Stimulated activated CD4-positive, alpha-beta T cell treated with anti-CD3 and anti-CD28 coated beads, Interleukin-1b, Interleukin-23, amount 100 ng/mL, for 1 hour (primary cell): ENCODE measurements at places on chromosomes 2 and 18.
A peak's percentile ranks its signal among the peaks of the same experiment; 100 is the strongest.

GRCh38 chr2:23460993-23461392, 76.0 kb downstream of the KLHL29 start:
- DNase-seq = no peak

GRCh38 chr2:152336854-152337510, 2.0 kb downstream of the FMNL2 start:
- DNase-seq = no peak

DNA sequence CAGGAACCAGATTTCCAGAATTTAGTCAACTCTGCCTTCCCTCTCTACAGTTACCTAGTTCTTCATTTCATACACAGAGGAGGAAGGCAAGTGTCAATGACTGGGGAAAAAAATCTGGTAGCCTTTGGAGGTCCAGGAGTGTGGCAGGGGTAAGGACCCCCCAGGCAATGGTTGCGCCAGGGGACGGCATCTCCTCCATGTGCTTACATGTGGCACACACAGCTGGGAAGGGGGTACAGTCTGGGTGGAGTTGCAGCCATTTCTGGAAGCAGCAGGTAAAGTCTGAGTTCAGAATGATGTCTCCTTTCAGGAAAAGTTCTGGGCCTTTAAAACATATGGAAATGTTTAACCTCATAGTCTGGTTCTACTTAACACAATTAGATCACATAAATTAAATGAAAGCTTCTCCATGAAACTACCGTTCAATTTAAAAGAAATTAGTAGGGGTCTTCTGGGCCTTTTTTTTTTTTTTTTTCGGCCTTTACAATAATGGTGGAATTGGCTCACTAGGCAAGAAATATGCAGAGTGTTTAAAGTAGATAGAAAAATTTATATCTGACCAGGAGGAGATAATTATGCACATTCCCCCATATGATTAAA, 153.6 kb upstream of the EPC2 start:
- DNase-seq = no peak

GRCh38 chr2:206361407-206362045, 81.8 kb upstream of the ADAM23 start:
- DNase-seq = no peak

- DNase-seq = no peak
Observed at GRCh38 chr2:231589656-231590055, 3.0 kb upstream of the TEX44 start.

DNA sequence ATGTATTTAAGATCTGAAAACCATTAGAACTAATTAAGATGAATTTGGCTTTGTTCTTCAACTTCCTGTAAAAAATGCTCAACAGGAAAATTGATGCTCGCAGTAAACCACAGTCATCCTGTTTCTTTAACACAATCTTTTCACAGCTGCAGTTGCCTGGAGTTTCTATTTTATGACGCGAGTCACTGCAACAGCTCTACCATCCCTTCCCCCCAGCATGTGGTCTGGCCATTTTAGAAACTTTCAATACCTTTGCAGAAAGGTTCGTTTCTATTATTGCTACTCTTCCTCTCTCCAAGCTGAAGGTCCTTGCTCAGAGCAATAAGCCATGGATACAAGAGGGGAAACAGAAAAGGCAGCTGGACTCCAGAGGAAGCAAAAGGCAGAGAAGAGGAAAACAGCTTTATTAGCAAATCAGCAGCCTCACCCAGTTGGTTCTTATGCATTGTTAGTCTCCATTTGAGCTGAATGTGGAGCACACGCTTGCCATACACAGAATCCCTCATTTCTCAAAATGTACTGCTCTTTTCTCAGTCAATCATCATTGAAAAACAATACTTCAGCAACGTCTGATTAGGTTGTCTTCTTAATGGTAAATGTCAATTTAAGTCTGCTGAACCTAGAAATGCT, 3.9 kb downstream of the WIPF1 start:
- peak; percentile 39 for DNase-seq

DNA sequence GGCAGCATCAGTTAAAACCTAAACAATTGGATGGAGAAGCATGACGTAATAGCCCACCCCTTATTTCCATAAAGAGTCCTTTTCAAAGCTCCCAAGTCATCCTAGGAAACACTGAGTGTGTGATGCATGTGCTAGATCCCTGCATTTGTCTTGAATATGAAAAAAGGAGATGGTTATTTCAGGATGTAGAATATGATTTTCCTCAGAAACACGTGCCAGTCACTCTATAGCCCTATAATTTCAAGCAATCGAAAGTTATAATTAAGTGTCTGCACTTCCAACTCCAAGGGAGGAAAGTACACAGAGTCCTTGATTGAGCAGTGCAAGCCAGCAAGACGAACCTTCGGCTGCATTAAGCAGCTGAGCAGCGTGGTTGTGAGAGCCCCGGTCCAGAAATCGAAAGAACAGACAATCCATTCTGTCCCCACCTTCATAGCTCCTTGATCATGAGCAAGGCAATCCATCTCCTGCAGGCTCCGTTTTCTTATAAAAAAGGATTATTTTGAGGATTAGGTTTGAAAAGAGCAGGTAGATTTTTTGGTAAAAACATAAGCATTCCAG, 287.7 kb downstream of the FBXO15 start:
- DNase-seq = no peak

- no peak for DNase-seq
Observed at GRCh38 chr2:22247466-22247865, 1123.7 kb downstream of the TDRD15 start.

DNA sequence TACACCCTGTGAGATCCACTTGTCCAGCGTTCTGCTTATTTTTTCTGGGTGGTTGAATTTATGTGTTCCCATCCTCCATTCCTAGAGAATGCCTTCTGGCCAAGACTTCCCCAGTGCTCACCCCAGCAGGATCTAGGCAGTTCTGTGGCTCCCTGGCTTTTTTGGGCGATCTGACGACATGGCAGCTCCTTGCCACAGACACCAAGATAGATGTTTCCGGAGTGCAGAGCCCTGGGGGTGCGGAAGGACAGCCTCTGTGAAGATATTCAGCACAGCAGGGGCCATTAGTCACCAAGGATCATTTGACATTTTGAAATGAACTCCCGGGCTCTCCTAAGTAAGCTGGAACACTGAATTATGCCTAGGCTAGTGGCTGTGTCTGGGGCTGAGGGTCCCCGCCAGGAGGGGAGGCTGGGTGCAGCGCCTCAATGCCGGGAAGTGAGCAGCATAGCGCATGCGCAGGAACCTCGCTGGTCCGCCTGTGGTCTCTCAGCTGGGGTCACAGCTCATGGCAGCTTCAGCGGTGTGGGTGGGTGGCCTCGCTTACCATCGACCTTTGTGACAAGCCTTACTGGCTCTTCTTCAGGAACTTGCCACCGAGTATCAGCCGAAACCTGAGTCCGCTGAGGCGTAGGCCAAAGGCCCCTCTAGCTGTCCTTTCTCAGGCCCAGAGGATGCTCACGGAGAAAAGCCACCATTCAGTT, 60.3 kb downstream of the MEX3C start:
- DNase-seq = no peak

GRCh38 chr2:229445501-229446211, 174.6 kb upstream of the PID1 start:
- DNase-seq = no peak

DNA sequence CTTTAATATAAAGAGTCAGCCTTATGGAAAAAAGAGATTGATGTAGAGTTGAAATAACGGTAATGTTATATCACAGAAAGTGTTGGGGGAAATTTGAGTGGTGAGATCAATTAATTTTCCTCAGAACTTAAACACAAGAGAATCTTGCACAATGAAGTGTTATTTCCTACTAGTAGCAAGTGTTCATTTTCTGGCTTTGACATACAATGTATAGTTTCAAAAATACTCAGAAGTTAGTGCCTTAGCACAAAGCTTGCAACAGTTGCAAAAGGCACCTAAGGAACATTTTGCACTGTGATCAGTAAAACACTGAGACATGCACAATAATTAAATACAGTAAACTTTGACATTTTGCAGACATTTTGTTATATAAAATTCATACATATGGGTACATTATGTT, 161.2 kb downstream of the CD226 start:
- DNase-seq = no peak

DNA sequence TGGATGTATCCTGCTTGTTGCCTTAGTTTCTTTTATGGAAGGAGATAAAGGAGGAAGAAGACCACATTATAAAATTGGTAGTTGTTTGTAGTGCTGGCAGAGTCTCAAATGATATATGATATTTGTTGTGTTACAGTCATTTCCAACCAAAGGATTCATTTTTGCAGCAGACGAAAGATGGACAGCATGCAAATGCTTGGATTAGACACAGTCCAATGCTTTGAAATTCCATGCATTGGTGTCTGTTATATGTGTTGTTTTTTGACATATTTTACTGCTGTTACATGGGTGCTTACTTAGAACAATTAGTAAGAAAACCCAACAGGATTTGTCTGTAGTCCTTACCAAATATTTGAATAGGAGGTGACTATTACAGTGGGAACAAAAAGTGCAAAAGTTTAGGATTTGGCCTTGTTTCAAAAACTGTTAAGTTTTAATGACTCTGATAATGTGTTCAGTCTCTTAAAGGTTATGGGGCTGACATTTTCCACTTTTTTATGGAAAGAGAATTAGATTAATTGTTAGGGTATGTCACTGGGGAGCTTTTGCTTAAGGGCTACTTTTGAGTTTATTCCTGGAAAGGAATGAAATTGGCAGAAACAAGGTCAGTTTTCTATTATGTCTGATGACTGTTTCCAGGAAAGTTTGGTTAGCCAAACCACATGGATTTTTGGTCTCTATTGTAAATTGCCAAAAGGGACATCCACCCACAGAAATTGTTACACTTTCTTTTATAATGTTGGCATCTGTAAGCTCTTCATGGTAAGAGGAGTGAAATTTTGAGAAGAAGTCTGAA, 229.4 kb upstream of the MMADHC start:
- no peak for DNase-seq

GRCh38 chr18:72013427-72013850, 530.7 kb downstream of the CBLN2 start:
- no peak for DNase-seq

DNA sequence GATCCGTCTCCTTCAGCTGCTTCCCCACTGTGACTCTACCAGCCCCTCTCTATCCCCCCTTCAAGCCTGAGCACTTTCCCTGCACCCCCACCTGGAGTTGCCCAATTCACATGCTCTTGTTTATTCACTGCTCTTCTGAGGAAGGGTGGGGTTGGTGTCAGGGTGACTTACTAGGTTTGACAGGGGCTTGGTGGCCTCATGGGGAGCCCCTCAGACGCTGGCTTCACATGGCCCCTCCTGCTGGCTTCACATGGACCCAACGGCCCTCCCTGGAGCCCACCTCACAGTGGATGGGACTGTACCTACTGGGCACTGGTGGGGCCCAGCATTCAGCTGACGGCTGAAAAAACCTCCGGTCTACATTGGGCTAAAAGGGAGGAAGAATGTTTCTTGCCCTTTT, 16.7 kb upstream of the MRPL33 start:
- DNase-seq = no peak

DNA sequence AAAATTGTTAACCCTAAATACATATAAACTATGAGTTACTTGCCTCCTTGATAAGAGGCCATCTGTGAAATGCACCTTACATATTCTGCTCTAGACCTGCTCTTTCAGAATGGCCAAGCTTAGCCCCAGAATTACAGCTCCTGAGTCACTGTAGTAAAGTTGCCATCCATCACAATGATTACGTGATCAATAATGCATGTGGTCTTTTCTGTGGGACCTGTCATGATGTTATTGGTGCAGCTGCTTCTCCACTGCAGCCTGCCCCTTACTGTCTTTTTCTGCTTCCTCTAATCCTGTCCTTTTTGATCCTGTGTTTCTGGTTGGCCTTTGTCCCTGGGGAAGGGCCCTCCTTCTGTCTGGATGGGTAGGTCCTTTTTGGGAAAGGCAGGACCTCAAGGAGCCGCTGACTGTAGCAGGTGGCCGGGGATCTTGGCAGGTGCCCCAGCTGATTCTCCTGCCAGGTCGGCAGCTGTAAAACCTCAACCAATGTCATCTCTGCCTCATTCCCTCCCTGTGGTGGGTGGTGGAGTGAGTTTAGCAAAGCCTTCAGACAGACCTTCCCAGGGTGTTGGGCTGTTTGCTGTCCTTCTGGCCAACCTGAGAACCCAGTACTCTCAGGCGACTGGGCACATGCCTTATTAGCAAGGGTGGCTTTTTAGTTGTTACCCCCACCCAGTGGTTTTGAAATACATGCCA, 126.2 kb upstream of the EML6 start:
- DNase-seq = no peak
